Breast epithelium (tissue), 4 donors: ENCODE measurements at places on chromosomes 5 and 9.

GRCh38 chr5:124538931-124539330, 207.5 kb downstream of the ZNF608 start:
- no peak overlapping the region for H3K27ac ChIP-seq
- no peaks in the 10 kb centered on the region for H3K36me3 ChIP-seq
- no peak overlapping the region for H3K4me3 ChIP-seq
- no peaks in the 10 kb centered on the region for H3K27me3 ChIP-seq

DNA sequence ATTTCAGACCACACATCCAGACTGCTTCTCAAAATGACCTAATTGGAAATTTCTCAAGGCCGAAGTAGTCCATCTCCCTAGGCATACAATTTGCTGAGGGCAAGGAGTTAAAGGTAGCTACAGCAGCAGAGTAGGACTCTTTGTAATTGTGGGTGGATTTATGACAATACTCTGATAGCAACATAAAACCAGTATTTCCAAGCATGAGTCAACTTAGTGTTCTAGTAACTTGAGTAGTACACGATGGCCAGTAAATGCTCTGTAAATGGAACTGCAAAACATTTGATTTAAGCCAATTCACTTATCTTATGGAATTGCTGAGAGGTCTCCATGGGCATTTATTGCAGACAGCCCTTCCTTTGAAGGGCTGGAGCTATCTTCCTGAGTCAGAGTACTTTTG, 352.2 kb downstream of the PLK2 start:
- no peak for DNase-seq
- H3K4me3 ChIP-seq = no peak overlapping the region
- H3K36me3 ChIP-seq = no peaks in the 10 kb centered on the region
- no peaks in the 10 kb centered on the region for H3K27me3 ChIP-seq
- no peak overlapping the region for H3K27ac ChIP-seq
- no peaks in the 10 kb centered on the region for H3K4me1 ChIP-seq

DNA sequence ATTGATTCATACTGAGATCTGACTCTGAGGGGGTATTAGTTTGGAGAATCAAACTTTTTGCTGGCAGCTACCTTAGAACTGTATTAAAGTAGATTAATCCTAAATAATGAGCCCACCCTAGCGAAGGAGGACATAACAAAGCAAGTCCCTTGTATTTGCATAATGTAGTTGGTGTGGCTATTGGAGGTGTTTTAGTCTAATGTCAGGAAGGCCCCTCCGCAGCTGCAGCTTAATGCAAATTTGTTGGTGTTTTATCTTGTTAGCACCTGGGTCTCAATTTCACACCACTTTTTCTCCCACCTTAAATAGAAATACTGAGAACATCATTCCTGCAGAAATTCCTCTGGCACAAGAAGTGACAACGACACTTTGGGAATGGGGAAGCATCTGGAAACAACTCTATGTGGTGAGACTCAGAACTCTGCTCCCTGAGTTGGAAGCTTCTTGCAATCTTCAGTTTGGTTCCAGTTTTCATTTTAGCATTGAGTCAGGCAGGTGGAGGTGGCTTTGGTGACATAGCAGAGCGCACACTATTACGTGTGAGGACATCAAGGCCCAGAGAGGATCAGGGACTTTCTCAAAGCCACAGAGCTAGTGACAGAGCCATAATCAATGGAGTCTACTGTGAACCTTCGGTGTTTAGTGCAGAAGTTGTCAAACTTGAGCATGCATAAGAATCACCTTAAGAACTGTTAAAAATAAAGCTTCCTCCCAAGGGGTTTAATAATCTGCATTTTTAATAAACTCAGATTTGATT, 33.9 kb downstream of the DOCK2 start:
- no peaks in the 10 kb centered on the region for H3K27me3 ChIP-seq
- H3K4me1 ChIP-seq = no peaks in the 10 kb centered on the region
- H3K27ac ChIP-seq = no peak overlapping the region
- no peaks in the 10 kb centered on the region for H3K36me3 ChIP-seq
- DNase-seq = no peak

- H3K27me3 ChIP-seq = no peaks in the 10 kb centered on the region
- H3K4me3 ChIP-seq = no peak overlapping the region
- DNase-seq = no peak
- H3K36me3 ChIP-seq = no peaks in the 10 kb centered on the region
- no peaks in the 10 kb centered on the region for H3K4me1 ChIP-seq
These were observed 58.1 kb downstream of the ANKRD55 start for GRCh38 chr5:56175021-56175420.

GRCh38 chr5:34584165-34584564, 72.0 kb upstream of the RAI14 start:
- H3K36me3 ChIP-seq = no peaks in the 10 kb centered on the region
- H3K27ac ChIP-seq = no peak overlapping the region
- H3K27me3 ChIP-seq = no peaks in the 10 kb centered on the region
- no peak overlapping the region for H3K4me3 ChIP-seq
- no peak for DNase-seq

DNA sequence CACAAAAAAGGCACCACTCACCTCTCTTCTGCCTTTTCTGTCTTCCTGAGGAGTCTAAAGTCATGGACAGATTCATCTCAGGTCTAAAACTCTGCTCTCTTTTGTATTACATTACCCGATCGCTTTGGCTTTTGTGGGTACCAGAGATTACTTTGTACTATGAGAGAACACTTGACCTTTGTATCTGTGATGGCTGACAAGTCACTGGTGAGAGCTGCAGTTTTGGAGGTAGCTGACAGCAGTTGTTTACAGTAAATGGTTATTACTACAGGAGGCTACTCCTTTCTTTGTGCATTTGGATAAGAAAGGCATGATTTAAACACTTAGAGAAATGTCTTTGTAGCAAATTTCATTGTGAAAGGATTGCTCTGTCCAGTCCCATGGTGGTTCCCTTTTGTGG, 307.3 kb downstream of the FBXL17 start:
- no peaks in the 10 kb centered on the region for H3K36me3 ChIP-seq
- no peak for DNase-seq
- H3K27me3 ChIP-seq = no peaks in the 10 kb centered on the region
- no peak overlapping the region for H3K4me3 ChIP-seq

DNA sequence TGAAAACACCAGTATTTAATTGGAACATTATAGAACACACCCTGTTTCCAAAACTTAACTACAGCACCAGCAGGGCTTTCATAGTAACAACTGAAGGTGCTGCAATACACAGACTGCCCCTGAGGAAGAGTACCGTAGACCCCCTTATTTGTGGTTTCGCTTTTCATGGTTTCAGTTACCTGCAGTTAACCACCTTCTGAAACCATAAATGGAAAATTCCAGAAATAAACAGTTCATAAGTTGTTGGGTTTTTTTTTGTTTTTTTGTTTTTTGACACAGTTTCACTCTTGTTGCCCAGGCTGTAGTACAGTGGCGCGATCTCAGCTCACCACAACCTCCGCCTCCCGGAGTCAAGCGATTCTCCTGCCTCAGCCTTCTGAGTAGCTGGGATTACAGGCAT, 9.5 kb upstream of the GLDC start:
- no peaks in the 10 kb centered on the region for H3K27me3 ChIP-seq
- no peak overlapping the region for H3K4me3 ChIP-seq
- no peaks in the 10 kb centered on the region for H3K36me3 ChIP-seq
- H3K27ac ChIP-seq = no peak overlapping the region

GRCh38 chr9:76559286-76559685, 100.3 kb downstream of the GCNT1 start:
- H3K36me3 ChIP-seq = no peaks in the 10 kb centered on the region
- no peak for DNase-seq
- no peaks in the 10 kb centered on the region for H3K4me1 ChIP-seq
- no peak overlapping the region for H3K27ac ChIP-seq
- H3K4me3 ChIP-seq = no peak overlapping the region
- no peaks in the 10 kb centered on the region for H3K27me3 ChIP-seq

DNA sequence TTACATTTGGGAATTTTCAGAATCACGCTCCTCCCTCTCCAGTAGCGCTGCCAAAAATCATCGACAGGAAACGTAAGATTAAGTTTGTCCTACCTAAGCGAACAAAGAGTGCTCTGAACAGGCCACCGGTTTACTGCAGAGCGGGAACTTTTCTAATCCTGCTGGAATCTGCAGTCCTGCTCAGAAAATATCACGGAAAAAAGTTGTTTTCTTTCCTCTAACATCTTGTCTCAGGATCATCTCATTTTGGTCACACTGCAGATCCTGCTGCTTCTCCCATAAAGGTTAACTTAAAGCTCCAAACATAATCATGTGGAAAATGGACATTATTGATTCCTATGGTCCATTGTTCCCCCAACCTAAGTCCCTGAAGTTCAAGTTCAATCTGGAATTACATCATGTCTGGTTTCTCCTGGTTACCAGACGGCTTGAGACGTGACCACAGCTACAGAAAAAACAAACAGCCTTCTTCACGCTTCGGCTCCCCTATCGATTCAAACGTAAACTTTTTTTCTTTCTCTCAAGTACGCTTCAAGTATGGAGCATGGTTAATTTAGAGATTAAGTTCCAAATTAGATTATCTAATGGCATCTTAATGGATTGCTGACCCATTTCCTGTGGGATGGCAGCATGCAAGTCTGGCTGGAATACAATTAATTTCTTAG, 217.6 kb downstream of the NFIB start:
- peak overlapping the region; percentile 76 for H3K27ac ChIP-seq
- H3K4me3 ChIP-seq = peak overlapping the region; percentile 21
- H3K27me3 ChIP-seq = no peaks in the 10 kb centered on the region
- H3K4me1 ChIP-seq = no peaks in the 10 kb centered on the region
- no peaks in the 10 kb centered on the region for H3K36me3 ChIP-seq
- DNase-seq = no peak

- H3K27ac ChIP-seq = no peak overlapping the region
- H3K27me3 ChIP-seq = no peaks in the 10 kb centered on the region
- H3K36me3 ChIP-seq = no peaks in the 10 kb centered on the region
- no peaks in the 10 kb centered on the region for H3K4me1 ChIP-seq
- DNase-seq = no peak
- no peak overlapping the region for H3K4me3 ChIP-seq
These were observed 432.5 kb downstream of the LRRC70 start for GRCh38 chr5:63011158-63011557.

GRCh38 chr9:137052998-137053943, 590 bp downstream of the ENTPD2 start:
- H3K27ac ChIP-seq = peak overlapping the region; percentile 78
- H3K36me3 ChIP-seq = no peaks in the 10 kb centered on the region
- peaks cover 12% of the 10 kb centered on the region for H3K27me3 ChIP-seq

DNA sequence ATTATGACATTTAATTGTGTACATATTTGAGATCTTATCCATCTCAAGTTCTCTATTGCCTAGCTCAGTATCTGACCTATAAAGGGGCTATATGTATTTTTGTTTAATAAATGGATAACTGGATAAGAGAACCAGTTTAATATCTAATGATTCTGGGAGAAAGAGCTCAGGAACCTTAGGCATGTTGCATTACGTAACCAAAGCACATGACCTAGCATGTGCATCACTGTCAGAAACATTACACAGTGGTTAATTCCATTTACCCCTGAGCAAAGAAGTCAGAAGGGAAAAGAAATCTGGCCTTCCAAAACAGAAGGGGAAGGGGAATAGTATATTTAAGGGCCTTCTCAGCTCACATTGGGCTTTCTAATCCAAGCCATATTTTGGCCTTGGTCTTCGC, 12.3 kb downstream of the PAPPA start:
- no peaks in the 10 kb centered on the region for H3K27me3 ChIP-seq
- no peak overlapping the region for H3K4me3 ChIP-seq
- H3K27ac ChIP-seq = no peak overlapping the region
- H3K36me3 ChIP-seq = no peaks in the 10 kb centered on the region

DNA sequence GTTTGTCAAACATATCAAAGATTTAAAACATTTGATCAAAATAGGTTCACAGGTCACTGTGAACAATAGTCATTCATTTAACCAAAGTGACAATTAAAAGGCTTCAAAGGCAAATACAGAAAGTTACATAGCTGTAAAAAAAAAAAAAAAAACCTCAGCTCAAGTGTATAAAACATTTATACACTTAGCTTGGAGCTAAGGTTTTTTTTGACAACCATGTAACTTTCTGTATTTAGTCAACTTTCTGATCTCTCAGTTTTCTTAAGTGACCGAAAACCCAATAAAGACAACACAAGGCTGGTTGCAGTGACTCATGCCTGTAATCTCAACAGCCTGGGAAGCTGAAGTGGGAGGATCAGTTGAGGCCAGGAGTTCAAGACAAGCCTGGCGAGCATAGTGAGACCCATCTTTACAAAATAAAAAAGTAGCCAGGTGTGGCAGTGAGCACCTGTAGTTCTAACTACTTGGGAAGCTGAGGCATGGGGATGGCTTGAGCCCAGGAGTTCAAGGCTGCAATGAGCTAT, 16.4 kb upstream of the UBTD2 start:
- H3K27ac ChIP-seq = no peak overlapping the region
- DNase-seq = no peak
- no peak overlapping the region for H3K4me3 ChIP-seq
- no peaks in the 10 kb centered on the region for H3K36me3 ChIP-seq
- no peaks in the 10 kb centered on the region for H3K27me3 ChIP-seq

DNA sequence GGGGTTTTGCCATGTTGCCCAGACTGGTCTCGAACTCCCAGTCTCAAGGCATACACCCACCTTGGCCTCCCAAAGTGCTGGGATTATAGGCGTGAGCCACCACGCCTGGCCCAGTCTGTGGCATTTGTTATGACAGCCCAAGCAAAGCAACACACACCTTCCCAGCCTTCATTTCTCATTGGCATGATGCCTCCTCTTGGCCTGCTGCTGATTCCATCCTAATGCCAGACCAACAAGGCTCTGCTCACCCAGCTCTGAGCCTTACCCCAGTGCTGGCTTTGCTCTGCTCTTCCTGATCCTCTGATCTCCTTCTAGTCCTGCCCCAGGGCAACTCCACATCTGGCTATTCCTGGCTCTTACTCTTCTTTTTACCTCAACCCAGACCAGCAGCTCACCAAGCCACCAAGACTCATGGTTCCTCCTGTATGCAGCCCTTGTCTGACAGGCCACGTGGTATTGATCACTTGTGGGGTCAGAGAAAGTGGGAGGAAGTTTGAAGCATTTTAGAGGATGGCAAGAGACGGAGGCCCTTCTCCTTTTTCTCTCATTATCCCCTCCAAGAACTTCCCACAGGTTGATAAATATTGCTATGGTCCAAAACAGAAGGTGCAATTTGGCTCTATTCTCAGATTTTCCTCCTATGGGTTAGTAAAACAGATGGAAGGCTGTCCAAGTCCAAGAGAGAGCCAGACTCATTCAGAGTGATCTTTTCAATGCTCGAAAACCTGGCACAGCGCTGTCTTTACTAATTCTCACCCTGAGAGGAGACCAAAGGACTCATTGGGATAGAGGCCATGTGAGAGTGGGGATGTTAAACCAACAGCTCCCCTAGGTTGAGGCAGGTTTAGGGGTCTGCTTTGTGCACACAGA, 958 bp downstream of the CD180 start:
- peak overlapping the region; percentile 56 for H3K27ac ChIP-seq
- H3K36me3 ChIP-seq = no peaks in the 10 kb centered on the region
- peaks cover 10% of the 10 kb centered on the region for H3K4me1 ChIP-seq
- no peak overlapping the region for H3K4me3 ChIP-seq
- H3K27me3 ChIP-seq = no peaks in the 10 kb centered on the region

GRCh38 chr5:5581080-5581479, 158.6 kb downstream of the ICE1 start:
- no peaks in the 10 kb centered on the region for H3K27me3 ChIP-seq
- no peaks in the 10 kb centered on the region for H3K36me3 ChIP-seq
- no peak for DNase-seq
- no peak overlapping the region for H3K4me3 ChIP-seq

GRCh38 chr9:83423815-83424707, 114.1 kb downstream of the FRMD3 start:
- no peaks in the 10 kb centered on the region for H3K36me3 ChIP-seq
- H3K27me3 ChIP-seq = no peaks in the 10 kb centered on the region
- no peak for DNase-seq
- H3K27ac ChIP-seq = no peak overlapping the region
- no peak overlapping the region for H3K4me3 ChIP-seq
